Stimulated activated naive CD4-positive, alpha-beta T cell treated with Interleukin-2 at 50 U/mL for 16 hours (primary cell): ENCODE measurements at places on chromosomes 7 and 10.

- no peak for DNase-seq
Observed at GRCh38 chr10:59960751-59961150, 54.4 kb upstream of the CCDC6 start.

- no peak for DNase-seq
Observed at GRCh38 chr10:104089621-104090020, 3.9 kb upstream of the COL17A1 start.

DNA sequence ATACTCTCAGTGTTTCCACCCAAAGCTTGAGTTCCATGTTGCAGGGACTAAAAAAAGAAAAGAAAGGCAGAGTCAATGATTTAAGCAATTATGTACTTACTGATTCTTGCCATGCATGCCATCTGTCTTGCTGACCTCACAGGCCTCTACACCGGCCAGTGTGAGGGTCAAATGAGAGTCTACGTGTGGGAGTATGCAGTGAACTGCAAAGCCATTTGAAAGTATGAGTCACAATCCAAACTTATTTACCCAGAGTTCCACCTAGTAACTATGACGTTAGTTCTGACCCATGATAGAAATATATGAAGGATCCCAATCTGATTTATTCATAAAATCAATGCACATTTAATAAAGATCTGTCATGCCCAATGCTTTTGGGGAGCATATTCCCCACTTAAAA, 26.5 kb downstream of the PDE1C start:
- DNase-seq, result no peak

- DNase-seq, result no peak
Observed at GRCh38 chr10:82492647-82493046, 617.7 kb downstream of the NRG3 start.

- DNase-seq, result no peak
Observed at GRCh38 chr10:110918643-110919348, at the start of gene BBIP1. BBIP1 (minus strand) TSS chr10:110919180; CDS start chr10:110918157, 1,023 bp downstream.

DNA sequence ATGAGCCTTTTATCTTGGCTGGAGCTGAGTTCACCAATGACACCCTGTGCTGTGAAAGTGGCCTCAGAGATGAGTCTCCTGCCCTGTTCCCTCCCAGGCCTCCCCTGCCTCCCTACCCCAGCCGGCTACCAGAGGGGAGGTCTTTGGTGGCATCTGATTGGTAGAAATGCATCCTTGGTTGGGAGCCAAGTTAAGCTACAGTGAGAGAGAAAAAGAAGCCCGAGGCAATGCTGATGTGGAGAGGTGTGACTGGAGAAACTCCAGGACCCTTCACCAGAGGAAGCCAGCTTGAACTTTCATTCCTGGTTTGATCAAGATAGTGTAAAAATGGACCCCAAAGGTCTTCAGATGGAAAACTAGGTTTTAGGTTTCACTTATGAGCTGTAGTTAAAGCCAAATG, 191.1 kb upstream of the TCF7L2 start:
- DNase-seq, result no peak

DNA sequence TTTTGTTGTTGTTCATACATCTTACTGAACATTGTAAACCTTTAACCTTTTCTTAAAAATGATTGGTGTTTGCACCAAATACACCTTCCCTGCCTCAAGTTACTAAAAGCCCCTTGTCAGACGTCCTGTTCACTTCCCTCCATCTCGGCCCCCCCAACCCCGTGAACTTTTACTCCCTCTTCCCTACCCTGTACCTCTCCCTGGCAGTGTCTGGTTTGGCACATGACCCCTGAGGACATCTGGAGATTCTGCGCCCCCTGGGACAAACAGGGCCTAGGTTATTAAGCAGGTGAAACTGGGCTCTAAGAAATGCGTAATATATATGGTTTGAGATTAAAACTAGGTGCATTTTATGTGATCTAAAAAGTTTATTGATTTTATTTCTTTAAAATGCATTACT, 1.4 kb downstream of the PPP2R2D start:
- no peak for DNase-seq

DNA sequence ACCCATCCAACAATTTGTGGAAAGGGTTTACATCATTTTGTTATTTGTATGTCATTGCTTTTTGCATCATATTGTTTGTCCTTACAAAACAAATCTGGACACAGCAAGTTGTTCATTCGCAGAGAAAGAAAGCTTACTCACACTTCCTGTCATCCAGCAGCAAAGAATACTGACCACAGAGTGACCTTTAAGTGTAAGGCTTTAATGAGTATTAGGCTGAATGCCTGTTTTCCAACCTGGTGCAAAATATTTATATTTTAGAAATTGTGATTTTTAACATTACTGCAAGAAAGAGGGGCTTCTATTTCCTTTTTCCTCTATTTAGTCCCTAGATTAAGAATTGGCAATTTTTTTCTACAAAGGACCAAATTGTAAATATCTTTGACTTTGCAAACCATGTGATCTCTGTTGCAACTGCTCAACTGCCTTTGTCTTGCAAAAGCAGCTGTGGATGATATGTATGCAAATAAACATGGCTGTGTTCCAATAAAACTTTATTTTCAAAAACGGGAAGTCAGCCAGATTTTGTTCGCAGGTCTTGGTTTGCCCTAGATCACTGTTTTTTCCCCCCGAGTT, 27.8 kb upstream of the ITGB1 start:
- no peak for DNase-seq

DNA sequence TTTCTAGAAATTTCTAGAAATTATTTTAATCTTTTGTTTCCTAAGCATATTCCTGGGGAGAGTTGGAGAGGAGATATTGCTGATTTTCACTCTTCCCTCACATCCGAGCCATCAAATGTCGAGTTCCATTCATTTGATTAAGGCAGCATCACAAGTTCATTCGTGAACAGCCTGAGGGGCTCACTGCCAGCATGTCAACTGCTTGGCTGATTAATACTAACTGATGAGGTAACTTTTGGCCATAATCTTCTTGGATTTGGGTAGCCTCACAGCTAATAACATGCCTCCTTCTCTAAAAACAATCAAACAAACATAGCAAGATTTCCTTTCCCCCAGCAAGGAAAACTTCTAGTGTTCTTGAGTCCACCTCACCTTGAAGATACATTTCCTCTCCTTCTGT, 87.1 kb upstream of the AFAP1L2 start:
- no peak for DNase-seq

DNA sequence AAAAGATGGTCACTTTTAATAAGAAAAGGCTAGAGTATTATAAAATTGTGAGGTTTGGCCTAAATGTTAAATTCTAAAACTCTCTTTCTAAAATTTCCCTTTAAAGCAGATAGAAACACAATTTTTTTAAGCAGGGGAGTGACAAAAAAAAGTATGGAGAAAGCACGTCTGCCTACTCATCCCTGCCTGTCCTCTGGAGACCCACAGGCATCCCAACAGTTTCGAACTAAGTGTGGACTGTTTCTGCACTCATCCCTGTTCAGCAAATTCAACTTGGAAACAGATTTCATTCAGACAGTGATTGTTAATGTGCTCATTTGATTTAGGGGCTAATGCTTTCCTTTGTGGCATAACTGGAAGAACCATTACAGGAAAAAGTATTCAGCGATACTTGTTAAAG, 192.6 kb upstream of the CXCL12 start:
- no peak for DNase-seq

- no peak for DNase-seq
Observed at GRCh38 chr10:119872610-119872859, at the start of gene MCMBP. MCMBP (minus strand) TSS chr10:119872843; CDS start chr10:119872584, 259 bp downstream.

GRCh38 chr7:128450409-128450808, 5.3 kb upstream of the HILPDA start:
- DNase-seq, result no peak

DNA sequence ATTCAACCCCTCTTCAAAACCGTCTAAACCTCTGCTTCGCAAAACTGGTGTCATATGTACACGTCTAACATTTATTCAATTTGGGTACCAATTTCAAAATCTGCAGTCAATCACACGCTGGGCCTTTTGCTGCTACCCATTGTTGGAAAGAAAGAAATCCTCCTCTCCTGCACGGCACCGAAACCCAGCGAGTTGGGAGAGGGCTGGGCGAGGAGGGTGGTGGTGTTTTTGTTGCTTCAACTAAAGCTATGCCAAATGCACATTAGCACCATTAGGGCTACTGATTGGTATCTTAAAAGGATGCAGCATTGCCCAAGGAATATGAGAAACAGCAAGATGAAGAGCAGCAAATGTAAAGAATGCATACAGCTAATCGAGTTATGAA, 7.8 kb downstream of the EBF3 start:
- no peak for DNase-seq

GRCh38 chr10:11208908-11209829, 191.5 kb downstream of the CELF2 start:
- DNase-seq, result peak; percentile 21

DNA sequence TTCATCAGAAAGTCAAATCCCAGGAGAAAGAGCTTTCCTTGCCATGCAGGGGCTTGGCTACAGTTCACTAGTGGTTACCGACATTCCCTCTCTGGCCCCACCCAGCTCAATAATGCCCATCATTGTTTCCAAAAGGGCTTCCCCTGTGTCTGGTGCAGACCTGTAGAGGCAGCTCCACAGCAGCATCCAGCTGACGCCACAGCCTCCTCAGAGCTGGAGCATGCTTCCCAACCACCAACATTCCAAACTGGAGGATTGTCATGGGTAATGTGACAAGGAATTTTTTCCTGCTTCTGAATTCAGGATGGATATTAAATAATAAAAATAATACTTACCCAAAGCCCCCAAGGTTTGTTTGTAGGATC, 77.4 kb downstream of the ZNF365 start:
- no peak for DNase-seq
